Stimulated activated CD4-positive, alpha-beta T cell treated with anti-CD3 and anti-CD28 coated beads, Interleukin-1b, Interleukin-23, amount 100 ng/mL, for 1 hour (primary cell): ENCODE measurements at places on chromosomes 12 and 14.

DNA sequence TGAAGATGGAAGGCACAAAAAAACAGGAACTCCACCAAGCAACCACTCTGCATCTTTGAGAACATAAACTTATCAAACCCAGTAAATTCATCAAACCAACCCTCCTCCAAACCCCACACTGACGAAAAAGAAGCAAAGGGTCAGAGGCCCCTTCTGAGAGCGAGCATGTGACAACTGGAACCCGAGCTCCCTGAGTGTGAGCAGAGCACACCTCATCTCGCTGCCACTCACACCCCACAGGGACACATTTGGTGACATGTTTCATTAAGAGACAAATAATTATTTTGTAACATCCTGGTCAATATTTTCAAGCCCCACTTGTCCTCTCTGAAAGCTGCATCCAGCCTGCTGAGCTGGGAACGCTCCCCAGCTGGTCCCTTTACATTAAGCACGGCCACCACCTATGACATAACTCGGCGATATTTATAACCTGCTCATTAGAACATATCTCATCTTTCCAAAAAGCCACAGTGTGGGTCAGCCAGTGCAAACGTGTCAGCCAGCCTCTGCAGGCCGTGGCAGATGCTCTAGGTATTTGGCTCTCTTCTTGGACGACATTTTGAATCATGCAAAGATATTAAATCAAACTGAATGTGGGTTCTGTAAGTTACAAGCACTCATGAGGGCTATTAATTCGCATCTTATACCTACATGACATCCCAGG is 120.1 kb downstream of the TTC7B start:
- no peak for DNase-seq

GRCh38 chr12:62291864-62292760 is 31.9 kb downstream of the USP15 start:
- no peak for DNase-seq

DNA sequence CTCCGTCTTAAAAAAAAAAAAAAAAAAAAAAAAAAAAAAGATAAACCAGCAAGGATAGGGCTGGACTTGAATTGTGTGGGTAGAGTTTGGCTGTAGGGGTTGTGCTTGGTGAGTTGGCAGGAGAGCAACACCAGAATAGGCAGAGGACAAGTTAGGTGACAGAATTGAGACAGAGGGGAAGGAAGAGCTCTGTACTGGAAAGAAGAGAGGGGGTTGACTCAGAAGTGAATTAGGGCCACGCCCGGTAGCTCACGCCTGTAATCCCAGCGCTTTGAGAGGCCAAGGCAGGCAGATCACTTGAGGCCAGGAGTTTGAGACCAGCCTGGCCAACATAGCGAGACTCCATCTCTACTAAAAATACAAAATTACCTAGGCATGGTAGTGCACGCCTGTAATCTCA is 6.1 kb upstream of the TMEM30B start:
- DNase-seq: no peak

DNA sequence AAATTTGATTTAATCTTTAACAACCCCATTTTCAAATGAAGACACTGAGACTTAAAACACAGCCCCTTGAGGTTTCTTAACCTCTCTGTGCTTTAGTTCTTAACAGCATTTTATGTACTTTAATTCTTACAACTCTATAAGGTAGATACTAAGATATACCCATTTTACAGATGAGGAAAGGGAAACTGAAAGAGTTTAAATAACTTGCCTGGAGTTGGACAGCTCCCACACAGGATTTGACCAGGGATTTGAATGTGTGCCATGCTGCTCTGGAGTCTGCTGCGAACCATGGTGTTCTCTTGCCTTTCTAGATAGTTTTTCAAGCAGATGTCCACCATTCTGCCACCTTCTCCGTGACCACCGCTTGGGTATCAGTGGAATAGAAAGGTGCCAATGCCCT is 28.2 kb downstream of the RNFT2 start:
- no peak for DNase-seq

DNA sequence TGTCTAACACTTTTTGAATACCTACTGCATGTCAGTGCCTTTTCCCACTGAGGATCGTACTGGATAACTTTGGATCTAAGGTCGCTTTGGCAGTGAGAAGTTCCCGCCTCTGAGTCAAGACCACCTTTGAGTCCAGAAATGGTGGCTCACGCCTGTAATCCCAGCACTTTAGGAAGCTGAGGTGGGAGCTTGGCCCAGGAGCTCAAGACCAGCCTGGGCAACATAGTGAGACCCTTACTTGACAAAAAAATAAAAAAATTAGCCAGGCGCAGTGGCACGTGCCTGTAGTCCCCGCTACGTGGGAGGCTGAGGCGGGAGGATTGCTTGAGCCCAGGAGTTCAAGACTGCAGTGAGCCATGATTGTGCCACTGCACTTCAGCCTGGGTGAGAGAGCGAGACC is 61.1 kb downstream of the CHST11 start:
- no peak for DNase-seq

DNA sequence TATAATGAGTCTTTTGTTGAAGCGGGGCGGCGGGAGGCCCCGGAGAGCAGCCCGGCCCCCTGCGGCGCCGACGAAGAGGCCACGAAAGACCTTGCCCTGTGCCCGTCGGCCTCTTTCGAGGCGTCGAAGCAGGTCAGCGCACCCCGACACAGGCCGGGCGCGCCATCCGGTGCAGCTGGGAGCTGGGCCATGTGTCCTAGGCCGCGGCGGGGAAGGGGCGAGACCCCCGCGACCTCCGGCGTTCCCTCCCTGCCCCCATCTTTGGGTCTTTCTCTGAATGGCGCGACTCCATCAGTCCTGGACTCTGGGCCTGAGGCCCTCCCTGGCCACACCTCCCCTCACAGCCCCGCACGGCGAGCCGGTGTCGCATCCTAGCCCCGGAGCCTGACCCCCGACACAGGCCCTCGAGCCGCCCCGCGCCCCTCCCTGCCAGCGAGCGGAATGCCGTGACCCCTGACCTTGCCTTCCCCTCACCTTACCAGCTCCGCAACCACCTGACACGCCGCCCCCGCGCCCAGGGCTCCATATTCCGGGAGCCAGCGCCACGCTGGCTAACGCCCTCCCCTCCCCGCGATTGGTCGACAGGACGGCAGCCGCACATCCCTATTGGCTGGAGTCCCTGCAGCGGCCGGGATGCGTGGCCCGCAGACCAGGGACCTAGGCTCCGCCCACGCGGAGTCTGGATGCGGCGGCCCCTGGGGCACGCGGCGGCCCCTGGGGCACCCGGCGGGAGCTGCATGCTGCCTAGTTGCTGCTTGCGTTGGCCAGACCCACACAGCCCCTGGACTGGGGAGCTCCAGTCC is at the start of gene SLC11A2:
TSS of gene SLC11A2 (minus strand) at position 549 of the 803 bp plus-strand sequence. CDS start 15,656 bp downstream, outside the sequence.
- peak; percentile 79 for DNase-seq

DNA sequence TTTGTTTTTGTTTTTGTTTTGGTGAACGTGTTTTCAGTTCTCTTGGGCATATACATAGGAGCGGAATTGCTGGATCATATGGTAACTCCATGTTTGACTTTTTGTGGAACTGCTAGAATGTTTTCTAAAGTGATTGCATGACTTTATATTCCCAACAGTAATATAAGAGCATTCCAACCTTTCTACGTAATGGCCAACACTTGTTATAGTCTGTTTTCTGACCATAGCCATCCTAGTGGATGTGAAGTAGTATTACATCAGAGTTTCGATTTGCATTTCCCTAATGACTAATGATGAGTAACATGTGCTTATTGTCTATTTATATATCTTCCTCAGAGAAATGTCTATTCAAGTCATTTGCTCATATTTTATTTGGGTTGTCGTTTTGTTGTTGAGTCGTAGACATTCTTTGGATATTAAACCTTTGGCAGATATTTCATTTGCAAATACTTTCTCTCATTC is 268.7 kb downstream of the AEBP2 start:
- no peak for DNase-seq

DNA sequence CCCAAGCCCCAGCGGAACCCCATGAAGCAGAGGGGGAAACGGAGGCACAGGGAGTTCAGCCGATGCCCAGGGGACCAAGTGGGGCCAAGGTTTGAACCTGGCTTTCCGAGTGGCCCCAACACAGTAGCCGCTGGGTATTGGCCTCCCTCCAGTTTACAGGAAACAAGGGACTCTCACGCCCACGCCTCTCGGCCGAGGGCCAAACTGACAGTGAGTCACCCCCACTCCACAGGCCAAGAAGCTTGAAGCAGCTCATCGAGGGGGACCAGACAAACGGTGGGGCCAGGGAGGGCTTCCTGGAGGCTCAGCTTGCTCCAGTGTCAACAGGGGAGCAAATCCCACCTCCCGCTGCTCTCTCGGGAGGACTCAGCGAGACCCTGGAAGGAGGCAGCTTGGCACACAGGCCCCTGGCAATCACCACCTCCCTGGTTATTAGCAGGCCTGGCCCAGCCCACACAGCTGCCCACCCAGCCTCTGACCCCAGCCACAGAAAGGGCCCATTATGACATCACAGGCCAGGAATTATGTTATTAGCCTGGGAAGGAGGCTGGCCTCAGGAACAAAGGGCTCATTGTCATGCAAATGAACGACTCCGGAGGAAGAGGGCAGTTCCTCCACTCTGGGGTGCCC is 54.6 kb downstream of the NCOR2 start:
- DNase-seq: no peak

GRCh38 chr14:91368776-91369416 is 48.7 kb downstream of the CCDC88C start:
- DNase-seq: no peak

- DNase-seq: no peak
Observed at GRCh38 chr14:84610086-84610485, 919.9 kb upstream of the FLRT2 start.

- DNase-seq: no peak
Observed at GRCh38 chr12:88510843-88511242, 69.4 kb downstream of the KITLG start.

DNA sequence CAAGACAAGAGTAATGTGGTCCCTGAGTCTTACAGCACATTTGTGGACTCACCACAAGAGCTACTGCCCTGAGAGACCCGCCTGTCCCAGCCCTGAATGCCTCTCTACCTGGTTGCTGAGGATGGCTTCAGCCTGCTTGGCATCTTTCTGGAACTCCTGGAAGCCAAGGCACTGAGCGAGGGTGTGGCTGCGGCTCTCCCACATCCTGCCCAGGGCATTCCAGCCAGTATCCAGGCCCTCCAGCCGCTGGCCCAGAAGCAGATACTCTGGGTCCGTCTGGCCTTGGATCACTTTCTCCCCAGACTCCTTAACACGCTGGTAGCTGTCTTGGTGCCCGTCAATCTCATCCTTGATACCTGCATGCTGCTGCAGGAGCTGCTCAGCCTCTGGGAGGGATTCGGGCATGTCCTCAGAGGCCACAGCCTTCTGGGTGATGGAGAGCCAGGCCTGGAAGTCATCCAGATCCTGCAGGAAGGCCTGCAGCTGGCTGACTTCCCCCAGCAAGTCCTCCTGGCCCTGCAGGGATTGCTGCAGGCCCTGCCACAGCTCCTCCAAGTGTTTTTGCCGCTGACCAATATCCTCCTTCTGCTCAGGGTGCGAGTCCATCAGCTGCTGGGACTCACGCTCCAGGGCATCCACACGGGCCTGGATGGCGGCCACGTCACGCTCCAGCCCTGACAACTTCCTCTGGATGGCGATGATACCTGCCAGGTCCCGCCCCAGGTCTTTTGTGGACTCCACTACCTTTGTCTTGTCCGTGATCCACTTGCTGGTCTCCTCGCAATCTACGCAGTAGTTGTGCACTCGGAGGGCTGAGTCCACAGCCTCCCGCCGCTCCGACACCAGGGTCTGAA is 82.3 kb downstream of the PLEKHG3 start:
- DNase-seq: no peak

DNA sequence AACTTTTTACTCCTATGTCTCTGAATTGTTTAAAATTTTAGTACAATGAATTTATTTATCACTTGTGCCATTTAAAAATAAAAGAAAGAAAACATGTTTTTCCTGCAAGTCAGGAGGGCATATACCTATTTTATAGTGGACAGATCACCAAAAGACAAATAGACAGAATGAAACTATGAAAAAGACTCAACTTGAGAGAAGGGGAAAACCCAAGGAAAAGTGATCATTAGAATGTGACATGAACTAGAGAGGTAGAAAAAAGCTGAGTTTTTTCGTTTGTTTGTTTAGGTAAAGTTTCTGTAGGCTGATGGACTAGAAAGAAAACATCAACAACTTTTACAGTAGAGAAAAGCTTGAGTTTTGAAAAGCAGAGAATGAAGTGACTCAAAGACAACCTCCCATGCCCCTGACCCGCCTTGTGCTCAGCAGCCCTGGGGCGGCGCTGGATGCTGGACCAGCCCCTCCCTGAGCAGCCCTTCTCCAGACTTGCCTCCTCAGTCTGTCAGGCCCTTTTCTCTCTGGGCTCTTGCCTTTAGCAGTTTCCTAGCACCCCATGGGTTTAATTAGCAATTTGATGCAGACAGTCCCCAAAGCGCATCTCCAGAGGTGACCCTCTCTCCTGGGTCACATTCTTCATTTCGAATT is 95.1 kb upstream of the ARID2 start:
- DNase-seq: no peak
